MCF 10A (cell line): ENCODE measurements at places on chromosomes 2 and 18. TPM values are rescaled to one million over a fixed set of nuclear protein-coding genes. Genes with fewer than 3 reads are reported as not detected.

Gene ZDBF2
- total RNA-seq: 15.6 and 21.3 TPM in 2 replicates

Gene STEAP3
- 23.8 and 25.0 TPM in 2 replicates for total RNA-seq

Gene GKN1
- not detected in 2 replicates for total RNA-seq

Gene SLC40A1
- total RNA-seq: 0.15 TPM in 1 of 2 replicates, not detected in the other

- no peak for DNase-seq
Observed at GRCh38 chr18:47166294-47166693, 9.9 kb downstream of the IER3IP1 start.

DNA sequence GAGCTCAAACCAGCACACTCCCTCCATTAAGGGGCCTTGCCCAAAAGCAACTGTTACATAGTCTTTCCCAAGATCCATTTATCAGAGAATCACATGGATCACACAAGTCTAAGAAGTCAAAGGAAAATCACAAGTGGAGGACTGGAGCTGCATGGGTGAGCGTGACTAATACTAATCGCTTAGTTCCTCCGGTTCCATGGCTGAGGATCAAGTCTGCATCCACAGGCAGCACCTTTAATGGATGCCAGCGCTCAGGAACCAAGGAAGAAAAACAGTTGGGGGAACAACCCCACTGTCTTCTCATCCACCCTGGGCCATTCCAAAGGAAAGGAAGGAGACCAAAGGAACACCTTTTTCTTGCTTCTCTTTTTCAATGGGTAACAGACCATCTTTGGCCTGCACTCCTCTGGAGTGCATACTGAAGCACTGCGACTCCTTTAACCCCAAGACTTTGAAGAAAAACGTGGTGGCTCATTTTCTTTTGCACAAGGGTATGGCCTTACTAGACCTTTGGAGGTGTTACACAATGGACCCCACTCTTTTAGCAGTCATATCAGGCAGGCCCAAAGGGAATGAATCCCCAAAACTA is 9.2 kb upstream of the WDR33 start:
- DNase-seq: no peak

GRCh38 chr2:61222567-61222966 is 60.6 kb downstream of the C2orf74 start:
- no peak for DNase-seq

GRCh38 chr2:20218331-20219320 is 6.3 kb downstream of the SDC1 start:
- no peak for DNase-seq

GRCh38 chr2:99399063-99399462 is 61.9 kb downstream of the EIF5B start:
- no peak for DNase-seq

- peak; percentile 45 for DNase-seq
Observed at GRCh38 chr2:1591978-1592907, 152.1 kb downstream of the PXDN start.

DNA sequence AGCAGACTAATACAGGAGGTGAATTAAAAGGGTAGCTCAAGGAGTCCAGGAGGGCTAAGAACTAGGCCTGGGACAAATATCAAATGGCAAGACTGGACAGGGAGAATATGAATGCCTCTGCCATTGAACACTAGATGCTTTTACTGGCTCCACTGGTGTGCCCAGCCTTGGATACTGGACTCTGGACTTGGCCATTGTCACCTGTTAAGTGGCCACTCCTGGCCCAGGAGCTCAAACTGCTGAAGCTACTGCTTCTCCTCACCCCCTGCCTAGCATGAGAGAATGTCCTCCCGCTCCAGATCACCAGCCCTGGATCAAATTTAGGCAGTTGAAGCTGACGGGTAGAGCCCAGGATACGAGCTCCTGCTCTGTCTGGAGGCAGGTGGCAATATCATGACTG is 170.8 kb downstream of the DDX1 start:
- no peak for DNase-seq

GRCh38 chr2:23235736-23236135 is 149.2 kb upstream of the KLHL29 start:
- no peak for DNase-seq

GRCh38 chr2:156673333-156673615 is 237.1 kb downstream of the GPD2 start:
- DNase-seq: no peak

GRCh38 chr18:31399306-31400032 is 22.9 kb downstream of the DSG4 start:
- peak; percentile 74 for DNase-seq

GRCh38 chr2:19490846-19491435 is 132.5 kb upstream of the OSR1 start:
- DNase-seq: no peak

GRCh38 chr2:236946871-236947270 is 138.8 kb upstream of the COPS8 start:
- no peak for DNase-seq

- no peak for DNase-seq
Observed at GRCh38 chr2:196277002-196277401, 105.6 kb upstream of the STK17B start.

DNA sequence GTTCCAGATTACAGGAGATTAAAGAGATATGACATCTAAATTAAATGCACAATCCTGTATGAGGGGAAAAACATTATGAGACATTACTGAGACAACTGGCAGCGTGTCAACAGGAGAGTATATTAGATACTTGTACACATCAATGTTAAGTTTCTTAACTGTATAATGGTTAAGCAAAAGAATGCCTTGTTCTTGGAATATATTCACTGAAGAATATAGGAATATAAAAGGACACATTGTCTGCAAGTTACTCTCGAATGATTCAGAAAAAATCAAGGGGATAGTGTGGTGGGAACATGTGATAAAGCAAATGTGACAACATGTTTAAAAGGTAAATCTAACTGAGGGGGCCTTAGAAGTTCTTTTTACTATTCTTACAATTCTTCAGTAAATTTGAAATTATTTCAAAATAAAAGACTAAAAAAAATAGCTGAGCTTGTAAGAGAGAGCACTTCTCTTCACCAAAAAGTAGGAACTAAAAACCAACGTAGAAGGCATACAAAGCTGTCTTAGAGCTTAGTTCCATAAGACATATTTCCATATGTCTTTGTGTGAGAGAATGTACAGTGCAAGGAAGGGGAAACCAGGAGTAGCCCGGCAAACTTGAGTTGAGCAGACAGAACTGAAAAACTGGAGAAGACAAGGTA is 7.5 kb downstream of the WDPCP start:
- DNase-seq: no peak

DNA sequence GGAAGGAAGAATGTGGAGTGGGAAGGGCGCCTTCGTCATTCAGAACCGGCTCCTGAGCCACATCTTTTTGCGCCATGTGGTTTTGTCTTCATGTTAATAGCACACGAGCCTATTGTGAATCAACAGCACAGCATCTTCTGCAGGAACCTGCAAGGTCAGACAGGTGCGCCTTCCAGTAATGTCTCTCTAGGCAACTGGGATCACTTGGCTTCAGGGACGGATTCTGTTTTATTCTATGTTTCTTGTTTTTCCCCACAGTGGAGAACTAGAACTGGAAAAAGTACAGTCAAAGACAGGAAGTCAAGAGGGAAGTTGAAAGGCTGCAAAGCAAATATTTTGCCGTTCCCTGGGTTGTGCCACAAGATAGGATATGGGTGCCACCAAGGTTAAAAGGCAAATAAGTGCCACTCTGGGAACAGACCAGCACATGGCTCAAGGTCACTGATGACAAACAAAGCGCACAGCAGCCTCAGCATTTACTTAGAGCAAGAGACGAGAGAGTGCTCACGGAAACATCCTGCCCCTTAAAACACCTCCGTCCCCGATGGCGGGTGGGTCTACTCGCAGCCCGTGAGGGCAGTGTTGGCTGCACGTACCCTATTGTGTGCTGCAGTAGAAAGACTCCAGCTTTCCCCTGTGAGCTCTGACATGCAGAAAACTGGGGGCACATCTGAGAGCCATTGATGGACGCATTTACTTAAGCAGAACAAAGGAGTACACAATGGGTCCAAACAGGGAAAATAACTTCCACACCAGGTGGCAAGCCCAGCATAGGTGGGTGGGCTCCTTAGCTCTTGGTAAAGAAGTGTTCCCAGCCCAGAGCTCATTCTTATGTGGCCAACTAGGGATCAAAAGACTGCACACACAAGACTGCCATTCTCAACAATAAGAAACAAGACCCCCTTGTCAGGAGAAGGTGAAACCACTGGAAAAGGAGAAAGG is 107.2 kb upstream of the PARD3B start:
- no peak for DNase-seq

DNA sequence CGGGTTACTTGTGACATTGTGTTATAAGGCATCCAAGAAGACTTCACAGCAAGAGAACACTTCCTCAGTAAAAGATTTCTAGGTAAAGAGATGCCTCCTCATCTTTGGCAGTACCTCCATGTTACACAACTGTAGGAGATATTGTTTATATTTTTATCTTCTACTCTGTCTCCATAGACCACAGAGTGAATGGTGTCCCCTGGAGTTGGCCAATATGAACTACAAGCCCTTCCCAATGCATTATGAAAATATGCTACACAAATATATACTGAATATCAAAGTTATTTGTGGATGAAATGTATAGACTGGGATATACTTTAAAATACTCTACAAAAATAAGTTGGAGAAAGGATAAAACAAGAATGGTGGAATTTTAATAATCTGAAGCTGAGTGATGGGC is 46.7 kb downstream of the MBOAT2 start:
- peak; percentile 2 for DNase-seq

DNA sequence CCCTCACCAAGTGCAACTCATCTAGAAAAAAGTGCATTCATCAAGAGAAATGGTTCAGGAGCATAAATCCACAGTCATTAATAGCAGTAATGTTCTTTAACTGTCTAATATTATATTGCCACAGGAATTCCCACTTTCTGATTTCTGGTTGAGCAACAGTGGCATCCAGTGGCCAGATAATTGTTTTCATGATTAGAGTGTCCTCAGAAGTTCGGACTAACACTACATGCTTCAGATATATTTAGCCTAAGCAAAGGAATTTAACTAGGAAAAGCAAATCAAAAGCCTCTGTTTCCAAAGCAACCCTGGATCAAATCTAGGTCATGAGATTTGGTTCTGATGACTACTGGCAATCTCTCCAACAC is 9.8 kb upstream of the ERBB4 start:
- DNase-seq: peak; percentile 38

GRCh38 chr2:121564905-121565304 is 34.2 kb downstream of the RNU4ATAC start:
- no peak for DNase-seq

DNA sequence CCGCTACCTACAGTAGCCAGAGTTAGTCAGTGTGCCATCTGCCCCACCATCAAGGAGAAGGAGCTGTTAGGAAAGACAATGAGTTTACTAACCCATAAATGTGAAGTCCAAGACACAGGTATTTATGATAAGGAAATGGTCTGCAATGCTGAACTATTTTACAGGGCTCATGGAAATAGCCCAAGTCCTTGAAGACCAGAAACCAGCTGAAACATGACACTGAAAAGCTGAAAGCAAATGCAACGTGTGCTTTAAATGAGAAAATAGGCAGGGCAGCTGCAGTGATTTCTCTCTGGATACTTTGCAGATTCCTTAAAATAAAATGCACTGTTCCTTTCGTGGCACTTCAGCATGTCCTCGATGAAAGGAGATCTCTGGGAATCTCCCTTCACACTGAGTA is 256.4 kb upstream of the TCF4 start:
- no peak for DNase-seq

GRCh38 chr2:100945433-100945740 is 56.7 kb upstream of the RPL31 start:
- no peak for DNase-seq

GRCh38 chr2:174919947-174920595 is 85.1 kb downstream of the CHN1 start:
- no peak for DNase-seq

DNA sequence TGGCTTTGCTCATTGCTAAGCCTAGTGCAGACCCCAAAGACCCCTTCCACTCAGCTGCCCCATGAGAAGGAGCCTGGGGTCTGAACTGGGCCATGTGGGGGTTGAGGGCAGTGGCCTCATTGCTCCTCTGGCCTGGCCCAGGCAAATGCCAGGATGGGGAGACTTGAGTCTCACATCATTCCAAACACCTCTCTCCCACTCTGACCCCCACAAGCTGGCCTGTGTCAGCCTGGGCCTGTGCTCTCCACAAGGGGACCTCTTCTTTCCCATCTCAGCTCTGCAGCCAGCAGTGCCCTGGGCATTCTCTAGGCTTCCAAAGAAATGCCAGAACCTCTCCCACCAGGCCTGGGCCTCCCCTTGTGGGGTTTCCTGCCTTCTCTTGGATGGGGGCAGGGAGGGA is 45.8 kb upstream of the OTOF start:
- no peak for DNase-seq

DNA sequence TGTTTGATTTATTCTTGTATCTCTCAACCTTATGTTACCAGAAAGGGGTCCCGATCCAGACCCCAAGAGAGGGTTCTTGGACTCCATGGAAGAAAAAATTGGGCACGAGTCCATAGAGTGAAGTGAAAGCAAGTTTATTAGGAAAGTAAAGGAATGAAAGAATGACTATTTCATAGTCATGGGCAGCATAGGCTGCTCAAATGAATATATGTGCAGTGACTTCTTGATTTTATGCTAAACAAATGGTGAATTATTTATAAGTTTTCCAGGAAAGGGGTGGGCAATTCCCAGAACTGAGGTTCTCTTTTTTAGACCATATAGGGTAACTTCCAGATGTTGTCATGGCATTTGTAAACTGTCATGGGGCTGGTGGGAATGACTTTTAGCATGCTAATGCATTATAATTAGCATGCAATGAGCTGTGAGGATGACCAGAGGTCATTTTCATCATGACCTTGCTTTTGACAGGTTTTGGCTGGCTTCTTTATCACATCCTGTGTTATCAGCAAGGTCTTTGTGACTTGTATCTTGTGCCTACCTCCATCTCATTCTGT is 832.4 kb upstream of the CDH2 start:
- no peak for DNase-seq

- no peak for DNase-seq
Observed at GRCh38 chr2:109632158-109632789, 18.1 kb downstream of the SOWAHC start.

- DNase-seq: no peak
Observed at GRCh38 chr2:16241166-16242160, 301.1 kb downstream of the MYCN start.

GRCh38 chr2:182594286-182594685 is 121.8 kb upstream of the DNAJC10 start:
- no peak for DNase-seq

DNA sequence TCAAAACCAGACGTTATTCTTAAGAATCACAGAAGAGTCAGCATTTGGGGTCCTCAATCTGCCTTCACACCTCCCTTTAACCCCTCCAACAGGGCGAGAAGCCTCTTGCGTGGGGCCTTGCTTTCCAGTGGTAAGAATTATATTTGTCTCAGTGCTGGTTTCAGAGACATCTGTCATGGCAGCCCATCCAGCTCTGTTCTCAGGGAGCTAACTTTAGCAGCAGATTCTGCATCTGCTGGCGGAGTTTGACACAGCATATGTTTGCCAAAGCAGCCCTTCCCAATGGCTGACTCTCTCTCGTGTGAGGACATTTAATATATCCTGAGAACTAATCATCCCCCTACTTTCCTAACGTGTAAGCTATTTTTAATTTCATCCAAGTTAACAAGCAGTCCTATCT is 91.5 kb upstream of the BCL11A start:
- no peak for DNase-seq

DNA sequence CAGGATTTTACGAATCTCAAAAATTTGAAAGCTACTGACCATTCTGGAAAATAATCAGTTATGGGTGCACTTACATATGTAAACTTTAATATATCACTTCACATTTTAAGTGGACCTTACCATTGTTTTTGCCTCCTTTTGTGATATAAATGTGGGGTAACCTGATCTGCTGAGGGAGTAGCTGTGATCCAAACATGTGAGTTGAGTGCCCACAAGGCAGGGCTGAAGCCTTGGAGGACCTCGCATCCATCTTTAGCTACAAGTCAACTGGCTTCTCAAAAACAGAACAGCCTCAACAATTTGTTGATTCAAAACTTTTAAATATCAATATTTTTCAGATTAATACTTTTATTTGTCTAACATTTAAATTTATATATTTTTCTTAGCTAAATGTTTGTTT is 178.2 kb downstream of the PLCL1 start:
- no peak for DNase-seq
